ENCODE measurements at places on chromosomes 13 and 19.

DNA sequence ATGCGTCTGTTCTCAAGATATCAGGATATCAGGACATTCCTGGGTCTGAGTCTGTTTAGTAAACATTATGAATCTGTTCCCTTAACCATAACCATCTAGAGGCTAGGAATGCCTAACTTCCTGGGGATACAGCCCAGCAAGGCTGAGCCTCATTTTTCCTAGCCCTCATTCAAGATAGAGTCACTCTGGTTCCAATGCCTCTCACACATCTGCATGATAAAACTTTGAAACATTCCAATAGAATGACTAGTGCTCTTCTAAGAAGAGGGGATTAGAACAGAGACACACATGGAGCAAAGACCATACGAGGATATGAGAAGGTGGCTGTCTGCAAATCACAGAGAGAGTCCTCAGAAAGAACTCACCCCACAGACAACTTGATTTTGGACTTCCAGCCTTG lies 20.6 kb upstream of the CABP5 start:
- DNase-seq = no peak

DNA sequence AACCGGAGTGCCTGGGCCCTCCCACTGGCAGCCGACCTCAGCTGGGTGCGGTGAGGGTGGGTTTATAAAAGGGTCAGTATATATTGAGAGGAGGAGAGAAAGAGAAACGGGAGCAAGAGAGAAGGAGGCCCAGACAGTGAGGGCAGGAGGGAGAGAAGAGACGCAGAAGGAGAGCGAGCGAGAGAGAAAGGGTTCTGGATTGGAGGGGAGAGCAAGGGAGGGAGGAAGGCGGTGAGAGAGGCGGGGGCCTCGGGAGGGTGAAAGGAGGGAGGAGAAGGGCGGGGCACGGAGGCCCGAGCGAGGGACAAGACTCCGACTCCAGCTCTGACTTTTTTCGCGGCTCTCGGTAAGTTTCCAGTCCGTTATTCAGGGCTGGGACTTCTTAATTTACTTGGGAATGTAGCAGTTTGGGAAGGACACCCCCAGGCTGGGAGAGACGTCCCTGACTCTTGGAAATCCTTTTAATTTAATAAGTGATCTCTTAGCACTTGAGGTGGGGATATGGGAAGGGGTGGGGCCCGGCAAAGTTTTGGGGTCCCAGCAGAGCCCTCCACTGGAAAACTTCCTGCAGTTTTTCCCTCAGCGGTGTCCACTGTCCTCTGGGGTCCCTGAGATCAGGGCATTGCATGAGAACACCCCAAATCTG lies at the start of gene EMP3:
EMP3 (plus strand) TSS at position 288 of the 646 bp plus-strand sequence. CDS start 1,293 bp downstream, outside the sequence.
- DNase-seq = peak; percentile 86

DNA sequence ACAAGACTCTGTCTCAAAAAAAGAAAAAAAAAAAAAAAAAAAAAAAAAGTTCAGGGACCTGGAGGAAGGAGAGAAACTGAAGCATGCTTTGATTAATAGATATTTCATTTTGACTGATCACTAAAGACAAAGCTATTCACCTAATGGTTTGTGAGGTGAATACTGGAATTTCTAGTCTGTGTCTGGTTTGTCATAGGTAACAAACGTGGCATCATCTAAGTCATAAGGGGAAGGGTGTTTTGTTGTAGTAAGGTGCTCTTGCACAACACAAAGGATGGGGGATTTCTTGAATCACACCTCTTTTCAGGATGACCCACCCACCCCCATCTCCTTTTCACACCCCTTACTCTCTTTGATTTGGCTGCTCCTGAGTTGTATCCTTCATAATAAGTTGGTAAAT lies 13.8 kb upstream of the ZNF69 start:
- no peak for DNase-seq

DNA sequence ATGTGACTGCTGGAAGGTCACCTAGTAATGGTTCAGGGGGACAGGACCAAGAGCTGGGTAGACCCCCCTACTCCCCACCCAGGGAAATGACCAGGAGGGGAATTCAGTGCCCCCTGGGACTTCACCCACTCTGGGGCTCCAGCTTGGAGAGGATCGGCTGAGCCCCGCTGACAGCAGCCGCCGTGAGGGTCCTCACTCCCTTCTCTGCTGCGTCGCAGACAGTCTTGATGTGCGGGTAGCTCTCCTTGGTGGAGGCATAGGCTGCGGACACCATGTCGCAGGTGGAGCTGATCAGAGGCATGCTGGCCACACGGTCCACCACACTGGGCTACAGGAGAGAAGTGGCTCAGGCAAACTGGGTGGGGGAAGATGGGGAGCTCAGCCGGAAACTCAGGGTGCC lies 7.8 kb downstream of the PLIN3 start:
- DNase-seq = no peak

DNA sequence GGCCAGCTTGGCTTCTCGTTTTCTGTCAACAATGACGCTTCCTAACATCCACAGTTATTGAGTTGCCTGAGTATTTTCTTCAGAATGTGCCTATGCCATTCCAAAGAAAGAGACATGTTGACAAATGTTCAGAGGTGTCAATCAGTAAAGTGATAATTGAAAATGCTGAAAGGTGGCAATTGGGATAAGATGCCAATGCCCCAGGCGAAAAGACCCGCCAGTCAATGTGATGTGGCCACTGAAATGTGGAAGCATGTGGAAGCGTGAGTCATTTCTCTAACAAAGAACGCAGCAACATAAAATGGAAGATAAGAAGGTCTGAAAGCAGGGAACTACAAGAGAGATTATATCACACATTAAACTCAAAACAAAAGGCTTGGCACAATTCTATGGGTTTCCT lies 882.2 kb upstream of the SLC10A2 start:
- no peak for DNase-seq

DNA sequence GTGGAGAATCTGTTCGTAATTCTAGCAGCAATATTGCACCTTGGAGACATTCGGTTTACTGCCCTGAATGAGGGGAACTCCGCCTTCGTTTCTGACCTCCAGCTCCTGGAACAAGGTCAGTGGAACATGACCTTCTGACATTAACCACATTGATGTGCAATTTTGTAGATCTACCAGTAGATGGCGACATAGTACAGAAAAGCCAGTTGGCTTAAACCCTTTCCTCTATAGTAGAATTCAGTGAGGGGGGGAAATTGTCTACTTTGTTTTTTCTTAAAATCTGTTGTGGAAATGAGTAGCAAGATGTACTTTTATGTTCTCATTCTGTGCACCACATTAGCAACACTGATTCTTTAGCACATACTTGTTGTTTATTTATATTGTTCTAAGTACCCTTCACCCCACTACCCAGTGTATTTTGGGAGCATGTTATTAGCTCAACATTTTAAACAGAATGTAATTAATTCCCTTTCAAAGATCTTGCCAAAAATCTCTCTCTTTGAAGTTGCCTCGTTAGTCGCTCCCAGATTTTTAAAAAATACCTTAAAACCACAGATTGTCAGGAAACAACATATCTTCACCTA lies 332.2 kb downstream of the MYO16 start:
- DNase-seq = no peak

DNA sequence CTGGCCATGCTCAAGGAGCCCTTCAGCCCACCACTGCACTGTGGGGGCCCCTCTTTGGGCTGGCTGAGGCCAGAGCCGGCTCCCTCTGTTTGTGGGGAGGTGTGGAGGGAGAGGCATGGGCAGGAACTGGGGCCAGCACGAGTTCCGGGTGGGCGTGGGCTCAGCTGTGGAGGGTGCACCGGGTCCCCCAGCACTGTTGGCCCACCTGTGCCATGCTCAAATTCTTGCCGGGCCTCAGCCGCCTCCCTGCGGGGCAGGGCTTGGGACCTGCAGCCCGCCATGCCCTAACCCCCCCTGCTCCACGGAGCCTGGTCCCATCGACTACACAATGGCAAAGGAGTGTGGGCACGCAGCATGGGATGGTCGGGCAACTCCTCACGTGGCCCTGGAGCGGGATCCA lies 38.8 kb upstream of the TNFRSF19 start:
- no peak for DNase-seq

DNA sequence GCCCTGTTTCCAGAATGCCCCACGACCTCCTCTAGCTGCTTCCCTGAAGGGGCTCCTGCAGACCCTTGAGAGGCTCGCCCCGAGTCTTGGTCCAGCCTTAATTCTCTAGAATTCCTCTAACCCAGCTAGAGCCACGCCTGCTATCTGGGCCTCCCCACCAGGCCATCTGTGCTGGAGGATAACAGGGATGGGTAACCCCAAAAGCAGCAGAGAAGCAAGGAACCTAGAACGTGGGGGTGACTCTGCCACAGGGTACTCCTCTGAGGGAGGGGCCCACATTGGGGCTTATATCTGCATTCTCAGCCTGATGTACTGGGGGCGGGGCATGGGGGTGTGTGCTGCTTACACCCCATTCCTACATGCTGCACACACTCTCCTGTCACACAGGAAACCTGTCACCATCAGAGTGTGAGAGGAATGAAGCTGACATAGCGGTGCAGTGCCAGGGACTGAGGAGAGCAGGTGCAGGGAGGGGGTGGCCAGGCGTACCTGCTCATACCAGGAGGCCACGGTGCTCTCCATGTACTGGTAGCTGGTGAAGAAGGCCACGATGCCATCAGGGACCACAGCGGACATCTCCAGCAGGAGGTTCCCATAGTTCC lies 13.8 kb downstream of the KLC3 start:
- no peak for DNase-seq

DNA sequence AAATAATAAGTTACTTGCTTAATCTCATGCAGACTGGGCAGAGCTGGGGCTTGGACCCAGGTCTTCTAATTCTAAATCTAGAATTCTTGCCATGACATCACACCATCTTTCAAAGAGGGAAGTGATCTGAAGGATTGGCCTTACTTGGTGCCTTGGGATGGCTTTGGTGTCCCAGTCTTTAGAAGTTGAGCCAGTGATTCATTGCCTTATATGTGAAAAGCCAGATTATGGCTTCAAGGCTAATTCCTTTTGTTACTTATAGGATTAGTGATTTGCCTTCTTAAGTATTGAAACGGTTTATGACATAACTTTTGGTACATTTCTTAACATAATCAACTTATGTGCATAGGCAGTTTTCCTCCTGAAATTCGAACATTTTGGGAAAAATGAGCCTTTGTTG lies 14.9 kb downstream of the COG3 start:
- no peak for DNase-seq

DNA sequence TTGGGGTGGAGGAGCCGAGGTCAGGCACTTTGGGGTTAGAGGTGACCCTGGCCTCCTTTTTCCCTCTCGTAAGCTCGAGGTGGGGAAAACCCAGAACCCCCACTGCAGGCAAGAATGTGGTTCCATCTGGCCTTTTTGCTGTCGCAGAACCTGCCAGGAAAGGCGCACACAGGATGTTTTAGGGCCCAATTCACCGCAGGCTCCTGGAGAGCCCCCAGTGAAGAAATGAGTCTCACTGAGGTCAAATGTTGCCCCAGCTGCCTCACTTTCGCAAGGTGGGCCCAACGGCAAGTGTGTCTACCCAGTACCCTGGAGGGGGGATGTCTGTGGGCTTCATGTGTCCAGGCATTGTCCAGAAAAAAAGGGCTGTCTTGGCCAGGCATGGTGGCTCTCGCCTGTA lies 61.8 kb downstream of the PEX11G start:
- peak; percentile 8 for DNase-seq

GRCh38 chr13:98976338-98976737 lies 1.5 kb downstream of the DOCK9 start:
- DNase-seq = no peak

GRCh38 chr19:43625918-43626579 lies 6.6 kb upstream of the ZNF428 start:
- no peak for DNase-seq

GRCh38 chr19:14571695-14572490 lies at the start of gene NDUFB7:
NDUFB7 (minus strand) TSS chr19:14572066; CDS start chr19:14572000, 66 bp downstream.
- peak; percentile 83 for DNase-seq

DNA sequence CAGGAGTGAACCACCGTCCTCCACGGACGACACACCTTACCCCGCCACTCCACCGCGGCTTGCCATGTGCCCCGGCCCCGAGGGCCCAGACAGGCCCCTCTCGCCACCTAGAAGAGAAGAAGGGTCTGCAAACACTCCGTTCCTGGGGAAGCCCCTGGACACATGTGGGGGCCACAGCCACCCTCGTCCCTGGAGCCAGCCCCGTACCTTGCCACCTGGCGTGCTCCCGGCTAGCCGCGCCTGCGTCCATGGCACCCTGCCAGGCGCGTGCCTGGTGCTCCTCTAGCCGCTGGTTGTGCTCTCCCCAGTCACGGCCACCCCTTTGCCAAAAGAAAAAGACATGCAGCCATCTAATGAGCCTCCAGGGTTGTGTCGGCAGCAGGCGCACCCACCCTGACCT lies 19.9 kb upstream of the TINCR start:
- DNase-seq = no peak

- no peak for DNase-seq
Observed at GRCh38 chr13:99301913-99302636, 5.1 kb downstream of the GPR183 start.

GRCh38 chr19:3411636-3412035 lies 45.3 kb downstream of the NFIC start:
- no peak for DNase-seq

GRCh38 chr19:16136185-16136999 lies 7.1 kb upstream of the HSH2D start:
- no peak for DNase-seq

DNA sequence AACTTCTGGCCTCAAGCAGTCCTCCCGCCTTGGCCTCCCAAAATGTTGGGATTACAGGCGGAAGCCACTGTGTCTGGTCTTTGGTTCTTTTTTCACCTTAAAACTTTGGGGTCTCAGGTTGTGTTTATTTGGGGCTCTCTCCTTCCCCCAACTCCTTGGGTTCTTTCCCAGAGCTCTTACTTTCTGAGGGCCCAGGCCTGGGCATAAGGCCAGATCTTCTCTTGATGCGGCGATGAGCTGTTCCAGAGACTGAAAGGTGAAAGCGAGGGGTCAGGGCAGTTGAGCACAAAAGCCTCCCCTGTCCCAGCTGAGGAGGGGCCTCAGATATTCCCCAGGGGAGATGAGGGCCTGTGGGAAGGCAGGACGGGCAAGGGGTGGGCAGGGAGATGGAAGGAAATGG lies 7.1 kb downstream of the POLR1G start:
- DNase-seq = no peak

- DNase-seq = no peak
Observed at GRCh38 chr13:41568143-41568971, 111.0 kb downstream of the RGCC start.

- DNase-seq = no peak
Observed at GRCh38 chr13:102838982-102839381, 6.8 kb upstream of the ERCC5 start.

DNA sequence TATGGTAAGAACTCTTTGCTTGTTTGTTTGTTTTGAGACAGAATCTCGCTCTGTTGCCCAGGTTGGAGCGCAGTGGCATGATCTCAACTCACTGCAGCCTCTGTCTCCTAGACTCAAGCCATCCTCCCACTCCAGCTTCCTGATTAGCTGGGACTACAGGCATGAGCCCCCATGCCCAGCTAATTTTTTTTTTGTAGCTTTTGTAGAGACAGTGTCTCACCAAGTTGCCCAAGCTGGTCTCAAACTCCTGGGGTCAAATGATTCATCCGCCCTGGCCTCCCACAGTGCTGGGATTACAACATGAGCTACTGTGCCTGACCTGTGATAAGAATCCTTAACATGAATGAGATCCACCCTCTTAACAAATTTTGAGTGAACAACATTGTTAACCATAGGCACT lies 183.9 kb upstream of the TSHZ3 start:
- DNase-seq = no peak
